ENCODE measurements at places on chromosomes 12 and 14.

DNA sequence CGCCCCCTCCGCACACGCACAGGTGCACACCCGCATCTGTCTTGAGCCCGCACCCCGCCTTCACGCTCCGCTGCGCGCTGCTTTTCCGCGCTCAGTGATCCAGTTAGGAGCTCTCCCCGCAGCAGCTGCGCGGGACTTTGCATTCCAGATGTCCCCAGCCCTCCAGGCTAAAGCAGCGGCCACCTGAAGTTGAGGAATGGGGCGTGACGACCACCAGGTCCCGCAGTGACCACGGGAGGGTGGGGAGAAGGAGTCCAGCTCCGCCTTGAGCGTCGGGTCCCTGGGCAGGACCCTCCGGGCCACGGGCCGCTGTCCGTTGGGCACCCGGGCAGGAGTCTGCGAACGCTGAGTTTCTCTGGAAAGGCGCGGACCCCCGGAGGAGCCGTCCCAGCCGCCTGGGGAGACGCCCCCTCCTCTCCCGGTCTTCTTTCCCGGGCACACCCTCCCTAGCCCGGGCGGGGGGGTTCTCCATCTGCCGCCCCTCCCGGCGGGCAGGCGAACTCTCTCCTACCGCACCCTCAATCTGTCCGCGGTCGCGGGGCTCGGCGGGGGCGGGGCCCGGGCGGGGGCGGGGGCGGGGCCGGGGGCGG, 334 bp upstream of the TMEM132C start:
- no peak for DNase-seq

GRCh38 chr12:131552492-131552863, 158.4 kb upstream of the SFSWAP start:
- DNase-seq = no peak

DNA sequence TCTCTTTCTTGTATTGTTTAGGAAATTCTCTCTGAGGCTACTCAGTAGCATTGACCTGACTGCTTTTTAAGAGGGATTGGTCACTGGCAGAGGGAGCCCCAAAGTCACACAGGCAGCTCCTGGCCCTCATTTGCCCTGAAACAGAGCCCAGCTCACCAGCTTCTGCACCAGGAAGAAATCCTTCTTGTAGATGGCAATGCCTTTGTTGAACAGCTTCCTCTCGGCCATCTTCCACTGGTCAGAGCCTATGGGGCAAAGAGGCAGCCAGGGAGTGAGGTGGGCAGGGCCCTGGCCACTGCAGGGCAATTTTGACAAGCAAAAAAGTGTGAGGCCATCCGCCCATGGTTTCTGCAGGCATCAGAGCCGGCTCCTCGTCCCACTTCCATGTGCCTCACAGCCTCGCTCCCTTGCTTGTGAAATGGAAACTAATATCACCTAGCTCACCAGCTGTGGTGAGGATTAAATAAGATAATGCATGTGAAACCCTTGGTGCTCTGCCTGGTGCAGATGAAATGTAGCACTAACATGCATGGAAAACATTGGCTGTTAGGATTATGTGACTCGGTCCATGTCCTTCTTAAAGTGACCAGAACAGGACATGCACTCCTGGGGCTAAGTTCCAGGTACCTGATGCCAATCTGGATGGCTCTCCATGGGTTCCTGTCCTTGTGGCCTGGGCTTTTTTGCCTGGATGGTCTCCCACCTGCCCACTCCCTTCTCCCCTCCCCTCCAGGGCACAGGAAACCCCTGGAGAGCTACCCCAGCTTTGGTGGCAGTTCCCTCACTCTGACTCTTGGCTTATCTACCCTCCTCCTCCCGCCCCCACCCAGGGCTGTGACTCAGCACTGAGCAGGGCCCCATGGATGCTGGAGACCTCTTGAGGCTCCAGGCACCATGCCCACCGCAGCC, 11.2 kb upstream of the PNMA1 start:
- DNase-seq = peak; percentile 44

- DNase-seq = no peak
Observed at GRCh38 chr14:103680491-103681231, 34.6 kb downstream of the XRCC3 start.

DNA sequence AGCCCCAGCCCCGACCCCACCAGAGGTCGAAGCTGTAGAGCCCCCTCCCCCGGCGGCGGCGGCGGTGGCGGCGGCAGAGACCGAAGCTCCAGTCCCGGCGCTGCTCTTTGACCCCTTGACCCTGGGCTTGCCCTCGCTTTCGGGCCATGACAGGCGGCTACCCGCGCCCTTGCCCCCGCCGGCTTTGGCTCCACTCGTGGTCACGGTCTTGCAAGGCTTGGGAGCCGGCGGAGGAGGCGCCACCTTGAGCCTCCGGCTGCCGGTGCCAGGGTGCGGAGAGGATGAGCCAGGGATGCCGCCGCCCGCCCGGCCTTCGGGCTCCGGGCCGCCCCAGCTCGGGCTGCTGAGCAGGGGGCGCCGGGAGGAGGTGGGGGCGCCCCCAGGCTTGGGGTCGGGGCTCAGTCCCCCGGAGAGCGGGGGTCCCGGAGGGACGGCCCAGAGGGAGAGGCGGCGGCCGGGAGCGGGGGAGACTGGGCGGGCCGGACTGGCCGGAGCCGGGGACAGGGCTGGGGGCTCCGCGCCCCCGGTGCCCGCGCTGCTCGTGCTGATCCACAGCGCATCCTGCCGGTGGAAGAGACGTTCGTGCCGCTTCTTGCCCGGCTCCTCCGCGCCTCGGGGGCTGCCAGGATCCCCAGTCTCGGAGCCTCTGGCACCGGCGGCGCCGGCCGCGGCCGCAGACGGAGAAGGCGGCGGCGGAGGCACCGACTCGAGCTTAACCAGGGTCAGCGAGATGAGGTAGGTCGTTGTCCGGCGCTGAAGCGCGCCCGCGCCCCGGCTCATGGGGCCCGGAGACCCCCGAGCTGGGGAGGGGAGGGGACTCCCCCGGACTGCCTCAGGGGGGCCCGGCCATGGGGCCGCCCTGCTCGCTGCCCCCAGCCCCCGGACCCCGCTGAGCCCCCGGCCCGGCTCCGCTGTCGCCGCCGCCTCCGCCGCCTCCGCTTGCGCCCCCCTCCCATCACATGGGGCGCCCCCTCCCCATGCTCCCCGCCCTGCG, 778 bp downstream of the AGAP2 start:
- peak; percentile 52 for DNase-seq

GRCh38 chr12:46450279-46450748, 77.7 kb upstream of the SLC38A2 start:
- DNase-seq = peak; percentile 36

GRCh38 chr14:101446387-101446969, 114.8 kb upstream of the DIO3 start:
- no peak for DNase-seq

GRCh38 chr14:49691031-49691430, 1.9 kb upstream of the KLHDC1 start:
- no peak for DNase-seq

DNA sequence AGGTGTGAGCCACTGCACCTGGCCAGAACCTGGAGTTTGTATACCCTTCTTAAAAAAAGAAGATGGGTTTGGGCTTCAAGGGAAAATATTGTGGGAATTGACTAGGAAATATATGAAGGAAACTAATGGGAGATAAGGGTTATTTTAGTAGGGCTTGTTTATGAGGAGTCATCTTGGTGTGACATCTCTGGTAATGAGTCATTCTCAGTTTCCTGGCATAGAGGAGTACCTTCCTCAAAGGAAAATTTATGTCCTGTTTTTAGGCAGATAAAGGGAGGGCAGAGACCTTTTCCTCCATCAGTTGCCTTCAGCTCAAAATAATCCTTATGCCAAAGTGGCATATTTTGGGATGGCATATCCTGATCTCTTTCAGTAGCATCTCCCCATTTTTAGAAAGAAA, 30.6 kb upstream of the NFKBIA start:
- no peak for DNase-seq

DNA sequence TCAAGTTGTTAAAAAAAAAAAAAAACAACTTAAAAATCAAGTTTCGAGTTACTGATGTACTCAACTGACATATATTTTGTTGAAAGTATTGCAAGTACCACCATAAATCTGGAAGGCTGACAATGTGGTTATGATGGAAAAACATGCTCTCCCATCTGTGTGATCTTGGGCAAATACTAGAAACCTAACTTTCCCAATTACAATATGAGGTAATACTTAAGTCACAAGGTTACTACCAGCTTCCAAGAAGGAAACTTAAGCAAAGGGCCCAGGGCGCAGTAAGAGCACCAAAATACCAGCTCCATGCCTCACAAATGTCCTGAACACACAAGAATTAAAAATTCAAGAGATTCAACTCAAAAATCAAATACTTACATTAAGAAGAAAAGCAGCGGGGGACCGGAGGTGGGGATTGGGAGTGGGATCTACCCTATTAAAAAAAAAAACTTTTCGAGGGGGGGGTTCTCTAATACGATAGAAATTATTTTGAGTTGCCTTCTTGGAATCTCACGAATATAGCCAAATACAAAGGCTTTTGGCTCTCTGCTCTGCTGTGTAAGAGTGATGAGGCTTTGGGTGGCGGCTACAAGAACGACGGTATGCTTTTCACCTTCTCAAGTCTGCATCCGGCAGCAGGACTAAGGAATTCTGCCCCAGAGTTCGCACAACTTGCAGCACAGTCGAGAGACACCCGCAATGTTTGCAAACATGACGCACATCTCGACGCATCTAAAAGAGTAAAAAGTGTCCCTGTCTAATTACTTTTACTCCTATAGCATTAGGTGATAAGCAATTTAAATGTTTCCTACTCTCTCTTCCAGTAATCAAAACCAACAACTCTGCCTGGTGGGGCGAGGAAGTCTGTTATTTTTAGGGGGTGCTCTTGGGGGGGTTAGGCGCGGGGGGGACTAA, 1.1 kb downstream of the SAV1 start:
- peak; percentile 55 for DNase-seq

- peak; percentile 81 for DNase-seq
Observed at GRCh38 chr12:69157023-69157655, 82.2 kb upstream of the CPSF6 start.

- no peak for DNase-seq
Observed at GRCh38 chr12:104596898-104597843, 140.4 kb downstream of the CHST11 start.

DNA sequence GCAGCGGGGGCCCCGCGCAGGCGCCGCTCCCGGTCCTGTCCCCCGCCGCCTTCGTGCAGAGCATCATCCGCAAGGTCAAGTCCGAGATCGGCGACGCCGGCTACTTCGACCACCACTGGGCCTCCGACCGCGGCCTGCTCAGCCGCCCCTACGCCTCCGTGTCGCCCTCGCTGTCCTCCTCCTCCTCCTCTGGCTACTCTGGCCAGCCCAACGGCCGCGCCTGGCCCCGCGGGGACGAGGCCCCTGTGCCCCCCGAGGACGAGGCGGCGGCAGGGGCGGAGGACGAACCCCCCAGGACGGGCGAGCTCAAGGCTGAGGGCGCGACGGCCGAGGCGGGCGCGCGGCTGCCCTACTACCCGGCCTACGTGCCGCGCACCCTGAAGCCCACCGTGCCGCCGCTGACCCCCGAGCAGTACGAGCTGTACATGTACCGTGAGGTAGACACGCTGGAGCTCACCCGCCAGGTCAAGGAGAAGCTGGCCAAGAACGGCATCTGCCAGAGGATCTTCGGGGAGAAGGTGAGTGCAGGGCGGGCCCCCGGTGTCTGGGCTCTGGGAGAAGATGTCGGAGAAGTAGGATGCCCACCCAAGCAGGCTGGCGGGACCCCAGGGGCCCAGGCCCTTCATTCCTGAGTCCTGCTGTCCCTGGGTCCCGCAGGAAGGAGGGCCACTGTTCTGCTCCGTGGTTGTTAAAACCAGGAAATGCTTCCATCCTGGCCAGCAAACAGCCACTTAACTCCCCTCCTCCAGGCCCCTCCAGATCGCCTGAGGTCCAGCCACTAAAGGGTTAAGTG, 48.4 kb downstream of the PHETA1 start:
- no peak for DNase-seq

GRCh38 chr14:65153101-65153500, 50.8 kb upstream of the MAX start:
- DNase-seq = no peak

GRCh38 chr12:25084816-25085215, 110.1 kb downstream of the DNAI7 start:
- peak; percentile 8 for DNase-seq

GRCh38 chr12:4118017-4118510, 155.5 kb upstream of the CCND2 start:
- peak; percentile 89 for DNase-seq

DNA sequence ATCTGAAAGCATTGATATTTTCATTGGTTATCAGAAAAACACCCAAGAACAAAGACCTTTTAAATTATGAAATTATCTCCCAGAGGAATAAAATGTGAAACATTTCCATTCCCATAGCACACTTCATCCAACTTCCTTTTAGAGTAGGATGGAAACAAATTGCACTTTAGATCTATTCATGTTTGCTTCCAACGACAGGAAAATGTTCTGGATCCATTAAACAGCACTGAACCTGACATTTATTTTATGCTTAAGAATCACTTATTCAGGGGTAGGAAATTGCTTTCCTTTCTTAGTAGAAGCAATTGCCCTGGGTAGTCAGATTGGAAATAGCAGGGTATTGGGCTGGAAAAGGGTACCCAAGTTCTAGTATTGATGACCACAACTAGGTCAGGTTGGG, 28.8 kb upstream of the PTGDR start:
- no peak for DNase-seq

- no peak for DNase-seq
Observed at GRCh38 chr12:8847435-8847834, 25.0 kb downstream of the A2ML1 start.

DNA sequence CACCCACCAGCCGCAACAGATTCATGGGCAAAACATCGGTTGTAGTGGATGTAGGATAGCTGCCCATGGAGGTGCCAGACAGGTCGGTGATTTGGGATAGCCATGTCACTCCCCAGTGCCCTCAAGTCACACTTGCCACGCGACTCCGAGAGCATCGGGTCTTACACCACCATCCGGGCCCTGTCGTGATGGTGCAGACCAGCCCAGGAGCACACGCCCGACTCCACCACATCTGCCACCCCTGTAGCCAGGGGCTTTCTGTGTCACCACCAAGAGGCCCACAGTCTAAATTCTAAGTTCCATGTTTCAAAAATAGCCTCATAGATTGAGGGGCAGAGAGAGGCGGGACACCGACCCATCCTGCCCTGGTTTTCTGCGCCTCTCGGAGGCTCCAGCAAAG, 18.0 kb downstream of the FOXN4 start:
- DNase-seq = no peak

DNA sequence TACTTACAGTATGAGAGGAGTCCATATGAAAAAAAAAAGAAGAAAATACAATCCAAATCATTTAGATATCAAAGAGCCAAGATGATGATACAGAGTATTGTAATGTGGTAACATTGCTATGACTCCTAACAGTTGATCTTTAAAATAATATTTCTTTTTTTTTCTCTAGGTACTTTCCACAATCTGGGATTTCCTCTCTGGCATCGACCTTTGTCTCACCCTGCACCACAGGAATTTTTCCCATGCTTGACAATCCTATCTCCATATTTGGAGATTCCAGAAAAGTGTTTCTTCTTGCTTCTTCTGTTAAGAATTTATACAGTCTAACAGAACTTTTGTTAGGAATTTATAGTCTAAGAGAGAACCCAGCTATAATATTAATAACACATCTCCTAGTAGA, 184.4 kb downstream of the ITPR2 start:
- DNase-seq = peak; percentile 73

- DNase-seq = no peak
Observed at GRCh38 chr14:31476131-31476866, 11.5 kb downstream of the GPR33 start.

- DNase-seq = no peak
Observed at GRCh38 chr14:58794993-58795762, 157.4 kb downstream of the DACT1 start.

GRCh38 chr12:1533205-1533601, 61.2 kb downstream of the FBXL14 start:
- no peak for DNase-seq

Data from myocyte (in vitro differentiated cells).